ENCODE measurements at places on chromosomes 13 and 19.

- no peak for DNase-seq
These were observed 491.2 kb downstream of the GPC5 start for GRCh38 chr13:91889641-91890040.

DNA sequence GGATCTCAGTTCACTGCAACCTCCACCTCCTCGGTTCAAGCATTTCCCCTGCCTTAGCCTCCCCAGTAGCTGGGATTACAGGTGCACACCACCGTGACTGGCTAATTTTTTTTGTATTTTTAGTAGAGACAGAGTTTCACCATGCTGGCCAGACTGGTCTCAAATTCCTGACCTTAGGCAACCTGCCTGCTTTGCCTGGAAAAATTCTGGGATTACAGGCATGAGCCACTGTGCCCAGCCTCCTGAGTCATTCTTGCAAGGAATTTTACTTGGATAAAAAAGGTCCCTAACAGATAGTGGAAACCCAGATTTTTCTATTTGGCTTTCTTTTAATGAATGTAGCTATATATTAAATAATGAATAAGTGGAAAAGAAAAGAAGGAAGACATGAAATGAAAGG, 449.9 kb upstream of the ATXN8OS start:
- DNase-seq, result no peak

- DNase-seq, result no peak
These were observed 421.9 kb upstream of the PCDH9 start for GRCh38 chr13:67651908-67652465.

DNA sequence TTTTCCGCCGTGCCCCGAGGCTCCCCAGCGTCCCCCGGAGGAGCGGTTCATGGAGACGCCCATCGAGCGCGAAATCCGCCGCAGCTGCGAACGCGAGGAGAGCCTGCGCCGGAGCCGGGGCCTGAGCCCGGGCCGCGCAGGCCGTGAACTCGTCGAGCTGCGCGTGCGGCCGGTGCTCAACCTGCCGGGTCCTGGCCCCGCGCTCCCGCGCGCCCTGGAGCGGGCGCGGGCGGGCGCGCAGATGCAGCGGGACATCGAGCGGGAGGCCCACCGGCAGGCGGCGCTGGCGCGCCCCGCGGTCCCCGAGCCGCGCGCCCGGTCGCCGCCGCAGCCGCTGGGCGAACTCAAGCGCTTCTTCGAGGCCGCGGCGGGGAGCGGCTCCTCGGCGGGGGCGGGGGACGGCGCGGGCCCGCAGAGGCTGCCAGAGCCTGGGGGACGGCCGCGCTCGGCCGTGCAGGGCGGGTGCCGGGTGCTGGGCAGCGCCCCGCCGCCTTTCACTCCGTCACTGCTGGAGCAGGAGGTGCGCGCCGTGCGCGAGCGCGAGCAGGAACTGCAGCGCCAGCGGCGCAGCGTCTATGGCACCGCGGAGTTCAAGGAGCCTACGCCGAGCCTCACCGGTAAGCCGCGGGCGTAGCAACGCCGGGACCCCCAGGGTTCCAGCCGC, 807 bp downstream of the MISP3 start:
- peak; percentile 49 for DNase-seq

DNA sequence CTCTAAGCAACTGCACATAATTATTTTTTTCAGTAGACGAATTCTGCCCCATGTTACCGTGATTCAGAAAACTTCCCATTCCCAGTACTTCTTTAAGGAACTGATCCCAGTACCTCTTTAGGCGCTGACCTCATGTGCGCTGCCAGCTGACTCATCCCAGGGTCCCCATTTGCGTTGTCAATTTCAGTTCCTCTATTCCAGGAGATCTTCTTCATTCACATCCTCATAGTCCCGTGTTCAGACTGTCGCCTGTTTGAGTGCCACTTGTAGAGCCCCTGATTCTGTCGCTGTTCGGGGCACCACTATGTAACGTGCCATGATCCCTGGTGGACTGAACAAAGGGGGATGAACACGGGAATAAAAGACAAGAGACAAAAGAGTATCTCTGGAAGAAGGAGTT, 16.4 kb downstream of the FPR3 start:
- DNase-seq, result no peak

DNA sequence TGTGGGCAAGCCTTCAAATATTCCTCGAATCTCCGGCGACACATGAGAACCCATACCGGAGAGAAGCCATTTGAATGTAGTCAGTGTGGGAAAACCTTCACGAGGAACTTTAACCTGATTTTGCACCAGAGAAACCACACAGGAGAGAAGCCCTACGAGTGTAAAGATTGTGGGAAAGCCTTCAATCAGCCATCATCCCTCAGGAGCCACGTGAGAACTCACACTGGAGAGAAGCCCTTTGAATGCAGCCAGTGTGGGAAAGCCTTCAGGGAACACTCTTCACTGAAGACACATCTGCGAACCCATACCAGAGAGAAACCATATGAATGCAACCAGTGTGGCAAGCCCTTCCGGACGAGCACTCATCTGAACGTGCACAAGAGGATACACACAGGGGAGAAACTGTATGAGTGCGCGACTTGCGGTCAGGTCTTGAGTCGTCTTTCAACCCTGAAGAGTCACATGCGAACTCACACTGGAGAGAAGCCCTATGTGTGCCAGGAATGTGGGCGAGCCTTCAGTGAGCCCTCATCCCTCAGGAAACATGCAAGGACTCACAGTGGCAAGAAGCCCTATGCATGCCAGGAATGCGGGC, 28.8 kb downstream of the ZNF333 start:
- DNase-seq, result no peak

Data from kidney glomerular epithelial cell (primary cell).